ENCODE measurements at places on chromosomes 2 and 18.
A peak's percentile ranks its signal among the peaks of the same experiment; 100 is the strongest.

- no peak for DNase-seq
Observed at GRCh38 chr2:187525163-187525900, 28.9 kb downstream of the TFPI start.

- no peak for DNase-seq
Observed at GRCh38 chr2:38836791-38837190, 38.9 kb downstream of the DHX57 start.

- no peak for DNase-seq
Observed at GRCh38 chr18:68244786-68245185, 470.1 kb downstream of the TMX3 start.

DNA sequence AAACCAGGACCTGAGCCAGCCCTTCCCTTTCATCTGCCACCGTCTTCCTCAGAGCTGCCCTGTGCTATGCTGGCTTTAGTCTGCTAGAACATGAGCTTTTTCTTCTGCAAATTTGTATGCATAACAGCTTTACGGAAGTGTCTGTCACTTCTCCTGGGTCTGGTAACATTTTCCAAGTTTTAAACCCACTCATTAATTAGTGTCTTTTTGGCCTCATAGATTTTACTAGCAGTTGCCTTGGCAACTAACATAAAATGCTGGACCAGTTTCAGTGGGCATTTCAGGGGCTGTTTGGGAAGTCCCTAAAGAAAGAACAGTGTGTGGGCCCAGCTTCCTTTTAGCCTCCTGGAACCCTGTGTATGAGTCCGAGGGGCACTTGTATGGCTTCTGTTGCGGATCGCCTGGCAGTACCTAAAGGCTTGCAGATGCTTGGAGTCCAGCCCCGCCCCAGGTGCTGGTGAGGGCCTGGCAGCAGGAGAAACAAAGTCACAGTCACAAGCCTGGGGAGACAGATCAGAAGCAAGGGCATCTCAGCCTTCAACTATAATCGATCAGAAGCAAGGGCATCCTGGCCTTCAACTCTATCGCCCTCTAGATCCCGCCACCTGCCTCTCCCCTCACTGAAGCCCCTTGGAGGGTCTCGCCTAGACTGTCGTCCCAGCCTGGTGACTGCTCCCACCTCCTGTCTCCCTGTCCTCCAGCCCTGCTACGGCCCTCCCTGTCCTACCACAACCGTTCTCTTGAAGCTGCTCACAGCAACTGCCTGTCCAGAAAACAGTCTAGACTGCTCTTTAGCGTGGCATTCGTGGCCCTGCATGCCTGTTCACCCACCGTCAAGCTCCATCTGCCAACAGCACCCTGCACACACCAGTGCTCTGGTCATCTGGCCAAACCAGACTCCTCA is 36.8 kb upstream of the MAPRE3 start:
- DNase-seq, result no peak

DNA sequence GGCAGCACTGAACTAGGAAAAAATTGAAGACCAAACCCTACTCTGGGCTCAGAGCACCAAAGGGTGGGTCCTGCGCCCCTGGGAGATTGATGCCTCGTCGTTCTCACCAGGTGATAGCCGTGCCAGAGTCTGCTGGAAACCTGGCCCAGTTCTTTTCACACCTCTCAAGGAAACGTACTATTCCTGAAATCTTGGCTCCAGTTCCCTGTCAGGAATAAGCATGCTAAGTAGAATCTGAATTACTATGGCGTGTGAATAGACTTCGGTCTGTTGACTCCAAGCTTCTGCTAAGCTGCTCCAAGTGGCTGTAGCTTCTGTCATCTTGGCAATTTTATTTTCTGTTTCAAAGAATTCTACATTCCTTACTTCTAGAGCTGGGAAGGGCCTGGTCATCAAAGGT is 75.4 kb downstream of the MARCHF4 start:
- DNase-seq, result no peak

DNA sequence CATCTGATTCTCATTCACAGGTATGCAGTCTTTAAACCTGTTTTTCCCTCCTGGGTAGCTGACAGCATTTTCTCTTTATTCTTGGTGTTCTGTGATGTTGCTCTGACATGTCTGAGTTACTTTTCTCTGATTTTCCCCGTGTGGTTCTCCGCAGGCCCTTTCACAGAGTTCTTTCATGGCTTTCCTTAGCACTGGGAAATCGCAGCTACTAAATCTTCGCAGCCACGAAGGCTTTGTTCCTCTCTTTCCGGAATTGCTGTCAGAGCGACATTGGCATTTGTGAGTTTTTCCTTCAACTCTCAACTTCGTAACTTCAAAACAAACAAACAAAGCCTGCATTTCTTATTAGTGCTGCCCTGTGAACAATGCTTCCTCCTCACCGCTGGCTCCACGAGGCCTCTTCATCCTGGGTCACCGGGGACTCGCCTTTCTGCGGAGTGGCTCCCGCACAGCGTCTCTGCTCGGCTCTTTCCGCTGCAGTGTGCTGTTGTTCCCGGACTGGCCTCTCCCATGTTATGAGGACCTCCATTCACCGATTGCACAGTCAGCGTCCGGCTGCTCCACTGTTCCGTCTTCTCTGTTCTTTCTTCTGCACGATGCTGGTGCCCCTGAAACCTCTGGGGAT is 16.1 kb downstream of the COLEC11 start:
- DNase-seq, result no peak

DNA sequence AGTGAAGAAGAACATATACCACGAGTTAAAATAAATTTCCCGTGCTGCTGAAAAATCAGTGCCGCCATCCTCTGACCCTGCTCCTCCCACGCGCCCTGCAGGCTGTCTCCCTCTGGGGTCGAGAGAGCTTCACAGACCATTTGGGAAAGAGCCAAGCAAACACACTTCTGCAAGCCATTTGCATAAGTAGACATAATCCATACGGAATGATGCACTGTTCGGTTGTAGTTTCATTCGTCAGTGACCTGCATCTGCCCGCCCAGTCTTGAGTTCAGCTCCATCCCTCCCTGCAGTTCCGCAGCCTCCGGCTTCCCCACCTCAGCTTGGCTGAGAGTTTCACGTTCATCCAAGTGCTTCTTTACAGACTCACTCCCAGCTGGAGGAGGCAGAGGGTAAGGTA is 69.6 kb downstream of the TRAPPC12 start:
- no peak for DNase-seq

- DNase-seq, result no peak
Observed at GRCh38 chr18:74996996-74997395, 211.9 kb downstream of the PTGR3 start.

DNA sequence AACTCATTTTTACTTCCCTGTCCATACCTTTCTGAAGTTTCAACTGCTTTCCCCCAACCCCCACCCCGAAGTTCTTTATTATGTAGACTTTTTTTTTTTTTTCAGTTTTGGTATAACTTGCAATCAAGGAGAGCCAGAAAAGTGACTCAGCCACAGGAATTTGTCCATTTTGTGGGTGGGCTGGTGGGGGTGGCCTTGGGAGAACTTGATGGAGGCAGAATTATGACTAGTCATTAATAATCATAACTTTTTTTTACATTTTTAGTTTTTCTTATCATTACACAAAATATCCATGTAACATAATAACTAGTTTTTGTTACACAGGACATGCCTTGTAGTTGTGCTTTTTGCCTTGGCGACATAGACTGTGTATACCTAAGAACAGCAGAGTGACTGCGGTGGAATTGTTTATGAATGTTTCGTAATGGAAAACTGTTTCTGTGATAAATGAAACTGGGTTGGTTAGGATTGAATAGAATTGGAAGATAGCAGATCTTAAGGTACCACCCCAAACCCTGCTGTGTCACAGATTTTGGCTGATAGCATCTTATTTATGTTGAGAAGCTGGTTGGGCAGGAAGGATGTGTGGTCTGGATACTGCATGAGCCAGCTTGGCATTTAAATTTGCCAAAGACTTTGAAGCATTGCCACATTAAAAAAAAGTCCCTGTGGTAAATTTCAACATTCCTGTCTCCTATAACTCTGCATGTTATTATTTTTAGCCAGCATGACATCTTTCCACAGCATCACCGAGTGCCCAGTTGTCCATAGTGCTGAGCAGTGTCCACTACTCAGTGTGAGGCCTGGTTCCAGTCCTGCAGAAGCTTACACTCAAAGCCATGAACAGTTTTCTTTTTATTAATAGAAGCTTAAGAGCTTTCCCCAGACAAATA is 30.7 kb downstream of the LYPD6B start:
- no peak for DNase-seq

GRCh38 chr2:80269806-80270205 is 34.7 kb downstream of the LRRTM1 start:
- no peak for DNase-seq

DNA sequence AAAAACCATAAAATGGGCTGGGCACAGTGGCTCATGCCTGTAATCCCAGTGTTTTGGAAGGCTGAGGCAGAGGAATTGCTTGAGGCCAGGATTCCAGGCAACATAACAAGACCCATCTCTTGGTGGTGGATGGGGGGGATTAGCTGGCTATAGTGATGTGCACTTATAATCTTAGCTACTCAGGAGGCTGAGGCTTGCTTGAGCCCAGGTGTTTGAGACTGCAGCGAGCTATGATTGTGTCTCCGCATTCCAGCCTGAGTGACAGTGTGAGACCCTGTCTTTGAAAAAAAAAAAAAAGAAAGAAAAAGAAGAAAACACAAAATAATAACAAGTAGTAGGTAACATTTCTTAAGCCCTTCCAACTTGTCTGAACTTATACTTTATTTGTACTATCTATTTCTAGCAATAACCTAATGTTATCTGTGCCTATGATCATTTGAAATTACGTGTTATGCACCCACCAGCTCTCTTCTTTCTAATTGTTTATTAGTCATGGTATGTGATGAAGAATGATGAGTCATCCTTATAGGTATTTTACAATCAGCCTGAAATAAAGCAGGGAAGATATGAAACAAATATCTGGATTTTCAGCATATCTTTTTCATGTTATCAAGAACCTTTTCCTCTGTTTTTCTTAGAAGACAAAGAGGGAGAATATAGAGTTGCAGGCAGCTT is 129.3 kb upstream of the UNC80 start:
- DNase-seq, result no peak

DNA sequence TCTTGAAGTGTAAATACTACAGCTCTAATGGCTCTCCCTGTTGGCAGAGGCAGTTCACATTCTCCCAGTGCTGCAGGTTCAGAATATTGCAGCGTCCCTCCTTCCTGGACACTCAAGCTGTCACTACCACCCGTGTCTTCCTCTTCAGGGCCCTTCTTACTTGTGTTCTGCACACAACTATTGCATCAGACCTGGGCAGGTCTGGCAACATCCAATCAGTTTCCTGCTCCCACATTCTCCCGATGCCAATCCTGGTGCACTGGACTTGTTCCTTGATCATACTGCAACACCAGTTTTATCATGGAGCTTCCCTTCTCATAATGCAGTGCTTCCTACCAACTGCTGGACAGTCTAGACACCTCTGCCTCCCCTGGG is 161.5 kb downstream of the CAPN13 start:
- no peak for DNase-seq

GRCh38 chr2:159287733-159288132 is 1.2 kb upstream of the WDSUB1 start:
- DNase-seq, result no peak

DNA sequence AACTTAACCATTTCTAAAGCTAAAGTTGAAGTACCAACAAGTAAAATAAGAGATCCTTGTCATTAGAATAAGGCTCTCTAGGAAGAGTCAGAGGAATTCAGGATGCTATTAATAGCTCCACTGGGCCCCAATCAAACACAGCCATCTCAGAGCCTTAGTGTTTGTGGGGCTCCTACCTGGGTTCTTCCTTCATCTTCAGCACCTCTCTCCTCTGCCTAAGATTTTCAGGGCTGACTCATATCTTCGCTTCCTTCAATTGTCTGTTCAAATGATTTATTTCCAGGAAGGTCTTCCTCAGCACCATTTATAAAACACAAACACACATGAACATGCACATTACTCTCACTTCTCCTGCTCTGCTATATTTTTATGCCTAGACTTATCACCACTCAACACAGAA is 119.5 kb downstream of the COL6A3 start:
- DNase-seq, result no peak

DNA sequence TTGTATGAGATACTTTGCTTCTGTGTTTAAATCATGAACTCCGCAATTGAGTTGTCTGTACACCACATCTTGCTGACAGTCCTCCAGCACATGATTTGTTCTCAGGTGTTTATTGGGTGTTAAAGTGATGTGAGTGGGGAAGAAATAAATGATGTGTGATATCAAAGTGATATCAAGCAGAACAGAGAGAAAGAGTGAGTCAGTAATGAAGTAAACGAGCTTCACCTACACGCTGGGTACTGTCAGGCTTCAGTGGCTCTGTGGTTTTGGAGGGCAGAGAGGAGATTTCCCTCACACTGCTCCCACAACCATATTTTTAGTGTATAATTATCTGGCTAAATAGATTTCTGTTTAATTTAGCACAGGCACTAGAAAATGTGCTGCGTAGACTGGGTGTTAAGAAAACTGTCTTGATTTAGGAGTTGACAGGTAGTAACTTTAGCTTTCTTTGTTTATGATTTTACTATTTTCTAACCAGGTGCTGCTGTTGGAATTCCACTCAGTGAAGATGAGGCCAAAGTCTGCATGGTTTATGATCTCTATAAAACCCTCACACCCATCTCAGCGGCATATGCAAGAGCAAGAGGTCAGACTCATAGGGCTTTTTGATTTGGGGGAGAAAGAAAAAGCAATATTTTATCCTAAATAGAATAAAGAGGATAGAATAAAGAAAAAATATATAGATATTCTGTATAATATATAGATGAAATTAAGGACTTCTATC is 21.2 kb downstream of the ATIC start:
- no peak for DNase-seq

DNA sequence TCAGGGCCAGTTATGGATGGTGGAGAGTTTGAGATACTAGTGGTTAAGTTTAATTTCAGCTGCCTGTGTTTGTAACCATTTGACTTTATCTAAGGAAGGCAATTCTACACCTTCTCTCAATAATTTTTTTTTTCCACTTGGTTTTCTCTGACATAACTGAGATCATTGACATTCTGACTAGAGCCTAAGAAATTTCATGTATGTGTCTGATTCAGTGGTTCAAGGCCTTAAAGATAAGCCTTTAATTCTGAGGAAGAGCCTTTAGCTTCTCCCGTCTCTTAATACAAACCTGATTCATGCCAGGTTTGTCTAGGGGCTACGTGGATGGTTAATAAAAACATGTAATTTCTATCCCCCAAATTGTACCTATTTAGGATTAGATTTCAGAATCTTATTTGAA is 971.4 kb downstream of the DPP10 start:
- DNase-seq, result no peak

GRCh38 chr2:120531365-120531764 is 185.4 kb downstream of the INHBB start:
- no peak for DNase-seq

- peak; percentile 4 for DNase-seq
Observed at GRCh38 chr2:1132328-1132969, 181.8 kb downstream of the SNTG2 start.

- no peak for DNase-seq
Observed at GRCh38 chr18:9365406-9365805, 30.8 kb downstream of the TWSG1 start.

DNA sequence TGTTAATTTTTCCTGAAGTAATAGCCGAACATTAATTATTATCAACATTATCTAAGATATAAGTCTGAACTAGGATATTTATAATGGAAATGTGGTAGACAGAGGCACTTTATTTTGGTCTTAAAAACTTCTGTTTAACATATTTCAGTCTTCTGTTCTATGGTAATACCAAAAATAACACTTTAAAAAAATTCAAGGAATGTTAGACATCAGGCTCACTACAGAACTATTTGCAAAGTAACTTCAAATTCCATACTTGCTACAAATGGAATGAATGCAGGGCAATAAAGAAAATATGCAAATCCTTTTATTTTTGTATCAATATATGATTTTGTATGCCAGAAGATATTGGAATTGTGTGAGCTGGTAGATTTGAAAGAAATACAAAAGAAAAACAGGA is 345.5 kb upstream of the DSEL start:
- no peak for DNase-seq
